CD8-positive, alpha-beta memory T cell (primary cell): ENCODE measurements at places on chromosomes 7 and 10.

GRCh38 chr7:131533566-131534561 is 22.6 kb downstream of the PODXL start:
- DNase-seq = no peak

GRCh38 chr10:15791816-15792524 is 68.3 kb downstream of the MINDY3 start:
- DNase-seq = no peak

- DNase-seq = no peak
Observed at GRCh38 chr7:127587663-127588018, 570 bp upstream of the ARF5 start.

DNA sequence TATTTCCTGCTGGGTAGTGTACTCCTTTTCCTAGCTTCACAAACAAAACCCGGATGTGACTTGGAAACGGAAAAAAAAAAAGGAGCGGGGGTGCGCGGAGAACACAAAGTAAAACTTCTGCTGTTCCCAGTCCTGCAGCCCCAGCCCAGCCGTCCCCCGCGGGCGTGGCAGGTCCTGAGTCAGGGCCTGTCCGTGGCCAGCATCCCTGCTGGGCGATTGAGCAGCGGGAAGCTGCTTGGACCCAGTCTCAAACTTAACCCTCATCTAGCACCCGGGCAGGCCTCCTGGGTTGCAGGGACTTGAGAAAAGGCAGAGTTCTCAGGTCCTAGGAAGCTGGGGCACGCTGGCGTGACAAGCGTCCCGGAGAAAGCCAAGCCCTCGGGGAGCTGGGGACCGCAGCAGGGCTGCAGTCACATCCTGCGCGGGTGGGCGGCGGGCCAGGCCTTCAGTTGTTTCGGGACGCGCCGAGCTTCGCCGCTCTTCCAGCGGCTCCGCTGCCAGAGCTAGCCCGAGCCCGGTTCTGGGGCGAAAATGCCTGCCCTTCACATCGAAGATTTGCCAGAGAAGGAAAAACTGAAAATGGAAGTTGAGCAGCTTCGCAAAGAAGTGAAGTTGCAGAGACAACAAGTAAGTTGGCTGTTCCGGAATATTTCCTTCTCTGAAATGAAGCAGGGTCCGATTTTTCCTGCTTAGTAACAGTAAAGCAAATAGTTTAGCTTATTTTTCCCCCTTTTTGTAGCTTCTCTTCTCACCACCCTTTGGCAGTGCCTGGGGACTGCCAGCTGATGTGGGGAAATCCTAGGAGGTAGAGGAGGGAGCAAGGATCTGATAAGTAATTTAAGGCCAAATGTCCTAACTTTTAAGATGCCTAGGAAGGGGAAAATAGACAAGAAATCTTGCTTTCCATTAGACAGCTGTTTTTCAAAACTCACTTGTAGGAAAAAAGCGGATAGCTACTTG is at the start of gene GNG11:
Gene GNG11, plus strand, starts transcription at position 129 of the 960 bp plus-strand sequence. Its CDS starts 403 bp downstream, at position 532.
- peak; percentile 3 for DNase-seq

DNA sequence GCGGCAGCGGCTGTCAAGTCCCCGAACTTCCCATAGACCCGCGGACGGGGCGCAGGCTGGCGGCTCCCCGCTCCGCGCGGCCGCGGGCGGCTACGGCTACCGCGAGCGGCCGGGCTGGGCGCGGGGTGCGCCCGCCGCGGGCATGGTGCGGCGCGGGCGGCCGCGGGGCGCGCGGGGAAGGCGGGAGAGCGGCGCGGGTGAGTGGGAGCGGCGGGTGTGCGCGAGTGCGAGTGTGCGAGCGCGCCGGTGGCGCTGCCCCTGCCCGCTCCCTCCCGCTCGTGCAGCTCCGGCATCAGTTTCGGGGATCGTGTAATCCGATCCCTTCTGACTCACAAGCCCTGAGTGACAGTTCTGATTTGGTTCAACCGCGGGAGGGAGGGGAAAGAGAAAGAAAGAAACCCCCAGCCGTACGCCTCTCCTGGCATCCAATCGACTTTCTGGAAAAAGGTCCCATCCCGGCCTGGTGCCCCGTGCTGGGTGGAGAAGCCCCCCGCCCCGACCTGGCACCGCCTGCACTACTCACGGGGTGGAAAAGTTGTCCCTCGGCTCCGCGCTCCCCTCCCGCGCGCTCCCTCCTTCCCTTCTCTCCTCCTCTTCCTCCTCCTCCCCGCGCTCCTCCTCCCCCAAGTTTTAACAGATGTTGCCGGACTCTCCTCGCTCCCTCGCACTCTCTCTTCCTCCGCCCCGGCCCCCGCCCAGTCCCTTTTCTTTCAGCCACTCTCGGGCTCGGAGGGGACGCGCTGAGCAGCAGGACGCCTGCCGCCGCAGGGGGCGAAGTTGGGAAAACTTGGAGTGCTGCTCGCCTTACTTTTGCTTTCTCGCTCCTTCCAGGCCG is at the start of gene GLI3:
Gene GLI3, minus strand, starts transcription at position 234 of the 835 bp plus-strand sequence. CDS start 13,956 bp downstream, outside the sequence.
- no peak for DNase-seq

DNA sequence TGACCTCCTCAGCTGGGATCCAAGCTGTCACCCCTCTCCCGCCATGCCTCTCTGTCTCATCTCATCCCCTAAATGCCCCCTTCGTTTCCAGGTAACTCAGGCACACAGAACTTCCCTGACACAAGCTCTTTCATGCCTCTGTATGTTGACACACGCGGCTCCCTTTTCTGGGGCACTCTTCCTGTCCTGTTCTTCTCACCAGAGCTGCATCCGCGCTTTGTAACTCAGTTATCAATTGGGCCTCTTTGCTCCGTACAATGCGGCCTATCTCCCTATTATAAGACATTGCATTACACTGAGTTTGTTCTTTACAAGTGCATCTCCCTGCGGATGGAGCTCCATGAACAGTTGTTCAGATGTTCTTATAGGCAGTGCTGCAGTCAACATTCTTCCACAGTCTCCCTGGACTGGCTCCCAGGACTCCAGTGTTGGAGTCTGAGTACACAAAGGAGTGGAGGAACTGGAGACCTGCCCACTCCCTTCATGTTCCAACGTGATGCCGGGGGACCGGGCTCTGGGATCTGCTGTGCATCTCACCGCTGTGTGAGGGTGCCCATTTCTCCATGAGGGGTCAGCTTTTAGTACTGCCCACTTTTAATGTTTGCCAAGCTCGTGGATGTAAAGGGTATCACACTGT is 56.9 kb upstream of the TNS3 start:
- DNase-seq = no peak

DNA sequence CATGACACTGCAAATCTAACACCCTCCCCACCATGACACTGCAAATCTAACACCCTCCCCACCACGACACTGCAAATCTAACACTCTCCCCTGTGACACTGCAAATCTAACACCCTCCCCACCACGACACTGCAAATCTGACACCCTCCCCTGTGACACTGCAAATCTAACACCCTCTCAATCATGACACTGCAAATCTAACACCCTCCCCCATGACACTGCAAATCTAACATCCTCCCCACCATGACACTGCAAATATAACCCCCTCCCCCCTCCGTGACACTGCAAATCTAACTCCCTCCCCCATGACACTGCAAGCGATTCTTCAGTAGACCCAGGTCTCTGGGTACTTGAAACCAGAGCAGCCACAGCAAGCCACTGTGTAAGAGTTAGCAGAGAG is 604.4 kb downstream of the DNAJB6 start:
- no peak for DNase-seq

- DNase-seq = no peak
Observed at GRCh38 chr7:132234711-132235110, 341.6 kb downstream of the PLXNA4 start.
